Activated B cell treated with CpG ODN at 0.5 μM for 24 hours (primary cell): ENCODE measurements at places on chromosomes 13 and 19.

DNA sequence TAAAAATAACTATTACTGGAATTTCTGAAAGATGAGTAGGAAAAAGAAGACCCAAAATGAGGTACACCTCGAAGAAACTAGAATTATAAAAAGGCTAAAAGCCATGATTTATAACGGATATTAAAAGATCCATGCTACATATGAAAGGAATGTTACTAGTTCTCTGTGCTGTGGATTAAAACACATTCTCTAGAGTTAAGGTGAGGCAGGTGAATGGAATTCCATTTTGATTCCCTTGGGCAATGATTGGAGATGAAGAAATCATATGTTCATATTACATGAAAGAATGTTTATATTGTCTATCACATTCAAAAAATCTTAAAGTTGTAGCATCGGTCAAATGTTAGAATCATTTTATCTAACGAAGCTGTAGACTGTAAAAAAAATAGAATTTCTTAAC, 783.7 kb downstream of the PCDH9 start:
- DNase-seq = no peak

- no peak for DNase-seq
Measured at GRCh38 chr13:25765266-25765665, 286.6 kb downstream of the SHISA2 start.

- no peak for DNase-seq
Measured at GRCh38 chr13:39682310-39682709, 26.8 kb downstream of the COG6 start.

DNA sequence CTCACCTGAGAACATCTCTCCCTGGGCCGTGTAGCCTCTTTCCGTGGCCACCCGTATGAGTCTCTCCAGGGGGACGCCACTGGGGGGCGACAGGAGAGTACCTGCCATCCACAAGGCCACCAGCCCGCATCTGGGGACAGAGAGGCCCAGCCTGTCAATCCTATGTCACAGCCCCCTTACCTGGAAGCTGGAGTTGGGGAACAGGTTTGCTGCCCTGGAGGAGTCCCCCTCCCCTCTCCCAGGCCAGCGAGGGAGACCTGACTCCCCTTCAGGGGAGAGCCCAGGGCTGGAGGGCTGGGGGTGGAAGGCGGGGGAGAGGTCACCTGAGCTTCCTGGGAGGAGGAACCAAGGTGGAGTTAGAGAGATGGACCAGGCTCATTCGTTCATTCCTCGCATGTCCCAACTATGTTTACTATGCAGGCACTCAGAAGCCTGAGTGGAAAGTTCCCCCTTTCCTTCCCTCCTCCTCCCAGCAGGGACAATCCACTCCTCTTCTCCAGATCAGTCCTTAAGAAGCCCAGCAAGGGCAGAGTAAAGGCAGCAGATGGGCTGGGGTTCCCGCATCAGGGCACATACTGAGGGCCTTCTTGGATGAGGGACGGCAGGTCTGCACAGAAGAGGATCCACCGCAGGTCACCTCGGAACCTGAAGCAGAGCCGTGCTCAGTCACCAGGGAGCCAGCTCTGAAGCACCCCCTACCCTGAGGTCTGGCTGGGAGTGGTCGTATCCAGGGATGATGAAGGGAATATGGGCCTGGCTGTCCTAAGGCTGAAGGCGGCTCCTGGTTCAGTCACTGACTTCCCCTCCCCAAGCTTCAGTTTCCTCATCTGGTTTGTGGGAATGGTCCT, 5.5 kb downstream of the ACTMAP start:
- DNase-seq = no peak

GRCh38 chr13:20400774-20401173, 124.9 kb downstream of the CRYL1 start:
- DNase-seq = no peak

DNA sequence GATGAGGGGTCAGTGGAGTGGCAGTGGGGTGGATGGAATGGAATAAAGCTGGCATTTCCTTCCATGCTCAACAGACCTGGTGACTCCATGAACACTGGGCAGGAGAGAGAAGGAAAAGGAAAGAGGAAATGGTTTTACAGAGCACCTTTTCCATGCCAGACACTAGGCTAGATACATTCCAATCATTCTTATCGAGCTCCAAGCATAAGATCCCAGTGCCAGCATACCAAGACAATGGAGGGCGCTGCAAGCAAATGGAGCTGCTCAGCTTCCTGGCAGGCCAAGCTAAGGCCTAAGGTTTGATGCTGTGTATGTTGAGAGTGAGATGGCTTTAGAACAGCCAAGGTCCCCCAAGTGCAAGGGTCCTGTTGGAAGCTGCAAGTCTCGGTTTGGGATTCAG, 113.2 kb downstream of the HSPH1 start:
- no peak for DNase-seq

GRCh38 chr19:45882652-45883585, 3.0 kb downstream of the IRF2BP1 start:
- DNase-seq = peak; percentile 76

DNA sequence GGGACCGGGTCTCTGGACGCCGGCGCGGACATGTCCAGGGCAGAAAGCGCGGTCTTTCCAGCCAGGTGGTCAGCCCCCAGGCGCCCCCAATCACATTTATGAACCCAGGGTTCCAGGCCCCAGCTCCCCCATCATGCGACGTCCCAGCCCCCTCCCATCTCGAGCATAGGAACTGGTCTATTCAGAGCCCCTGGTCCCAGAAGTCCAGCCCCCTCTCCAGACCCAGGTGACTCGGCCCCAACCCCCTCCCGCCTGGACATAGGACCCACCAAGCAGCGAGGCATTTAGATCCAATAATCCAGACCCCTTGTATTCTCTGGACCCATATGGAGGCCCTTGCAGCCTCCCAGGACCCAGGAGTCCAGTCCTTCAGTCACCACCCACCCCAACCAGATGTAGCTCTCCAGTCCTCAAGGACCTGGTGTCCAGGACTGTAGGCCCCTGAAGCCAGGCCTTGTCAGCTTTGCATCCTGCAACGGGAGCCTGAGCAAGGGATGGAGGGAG, 501 bp downstream of the APLP1 start:
- no peak for DNase-seq

DNA sequence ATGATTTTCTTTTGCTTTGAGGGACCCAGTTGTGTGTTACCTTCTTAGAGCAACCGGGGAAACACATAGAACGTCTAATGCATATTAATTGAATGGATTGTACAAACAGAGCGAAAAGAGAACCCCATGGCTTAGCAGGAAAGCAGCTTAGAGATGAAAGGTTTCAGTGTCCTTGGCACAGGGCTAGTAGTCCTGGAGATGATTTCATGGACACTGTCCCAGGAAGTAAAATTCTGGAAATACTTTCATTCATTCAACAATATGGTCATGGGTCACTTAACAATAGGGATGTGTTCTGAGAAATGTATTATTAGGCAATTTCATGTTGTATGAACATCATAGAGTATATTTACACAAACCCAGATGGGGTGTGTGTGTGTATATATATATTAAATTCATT, 9.7 kb upstream of the FUT2 start:
- DNase-seq = no peak

DNA sequence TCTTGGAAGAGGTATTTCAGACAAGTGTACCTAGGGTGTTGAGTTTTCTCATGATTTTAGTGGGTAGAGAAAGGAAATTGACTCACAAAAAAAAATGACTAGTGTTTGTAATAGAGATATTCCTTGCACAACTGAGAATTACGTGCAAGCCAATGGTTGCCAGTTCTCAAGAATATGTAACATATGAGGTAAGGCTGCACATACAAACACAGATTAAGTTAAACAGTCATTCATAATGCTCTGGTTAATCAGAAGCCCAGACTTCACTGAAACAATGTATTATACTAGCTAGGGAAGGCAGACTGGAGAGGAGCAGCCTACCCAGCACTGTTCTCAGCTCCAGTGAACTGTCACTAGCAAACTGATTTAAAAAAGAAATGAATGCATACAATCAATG, 418.3 kb downstream of the DIAPH3 start:
- no peak for DNase-seq

- DNase-seq = no peak
Measured at GRCh38 chr13:110431425-110432294, 124.6 kb downstream of the COL4A2 start.

GRCh38 chr13:101291206-101291605, 125.1 kb downstream of the NALCN start:
- DNase-seq = no peak

- DNase-seq = no peak
Measured at GRCh38 chr13:46165485-46166223, 16.3 kb downstream of the LCP1 start.

DNA sequence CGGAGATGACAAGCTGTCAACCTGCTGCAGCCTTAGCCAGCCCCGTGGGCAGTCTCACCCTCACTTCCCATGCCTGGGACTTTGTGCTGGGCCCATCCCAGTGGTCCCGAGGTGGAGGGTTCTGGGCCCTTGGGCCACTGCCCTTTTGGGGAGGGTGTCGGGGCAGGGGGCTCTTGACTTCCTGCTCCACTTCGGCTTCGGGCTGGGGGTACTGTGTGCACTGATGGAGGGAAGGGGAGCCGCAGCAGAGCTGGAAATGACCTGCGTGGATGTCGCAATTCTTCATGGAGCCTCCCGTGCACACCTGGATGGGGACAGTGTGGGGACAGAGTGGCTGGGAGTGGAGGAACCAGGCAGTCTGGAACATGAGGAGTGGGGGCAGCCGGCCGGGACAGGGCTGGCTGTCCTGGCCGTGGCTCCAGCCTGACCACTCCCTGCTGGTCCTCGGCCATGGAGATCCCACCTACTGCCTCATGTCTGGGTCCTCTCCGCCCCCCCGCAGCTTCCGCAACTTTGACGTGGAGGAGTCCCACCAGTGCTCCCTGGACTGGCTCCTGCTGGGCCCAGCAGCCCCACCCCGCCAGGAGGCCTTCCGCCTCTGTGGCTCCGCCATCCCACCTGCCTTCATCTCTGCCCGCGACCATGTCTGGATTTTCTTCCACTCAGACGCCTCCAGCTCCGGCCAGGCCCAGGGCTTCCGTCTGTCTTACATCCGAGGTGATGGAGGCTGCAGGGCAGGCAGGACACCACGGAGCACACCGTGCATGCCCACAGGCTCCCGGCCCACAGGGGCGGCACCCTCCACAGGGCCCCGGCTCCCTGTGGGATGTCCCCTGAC, 10.2 kb downstream of the LRP3 start:
- no peak for DNase-seq

DNA sequence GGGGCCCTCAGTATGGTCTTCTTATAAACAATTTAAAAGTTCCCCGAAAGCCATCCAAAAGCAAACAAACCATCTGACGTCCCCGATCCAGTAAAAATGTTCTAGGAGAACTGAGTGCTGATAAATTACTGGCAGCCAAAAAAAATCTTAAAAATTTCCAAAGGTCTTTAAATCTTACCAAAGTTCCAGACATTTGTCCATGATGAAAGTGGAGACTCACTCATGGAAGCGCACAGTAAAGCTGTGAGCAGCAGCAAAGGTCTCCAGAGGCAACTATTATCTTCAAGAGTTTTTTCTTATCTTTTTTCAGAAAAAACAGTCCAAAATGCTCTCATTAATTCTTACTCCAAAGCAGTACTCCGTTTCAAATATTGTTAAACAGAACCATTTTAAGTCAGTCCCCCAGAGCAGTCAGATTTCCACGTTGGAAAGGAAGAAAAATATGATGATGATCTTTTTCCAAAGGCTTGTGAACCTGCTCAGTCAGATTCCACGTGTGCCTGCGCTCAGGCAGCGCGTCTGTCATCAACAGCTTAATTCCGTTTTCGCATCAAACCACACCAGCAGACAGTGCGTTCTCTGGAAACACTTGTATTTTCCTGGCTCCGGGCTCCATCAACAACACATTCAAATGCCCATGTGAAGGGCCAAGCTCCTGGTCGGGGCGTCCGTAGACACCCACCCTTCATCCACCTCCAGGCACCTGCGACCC, 85.4 kb downstream of the COL4A1 start:
- DNase-seq = no peak

- DNase-seq = no peak
Measured at GRCh38 chr13:50993934-50994333, 84.3 kb downstream of the RNASEH2B start.

GRCh38 chr13:26133851-26134250, 82.0 kb upstream of the SHISA2 start:
- no peak for DNase-seq

GRCh38 chr19:51226067-51226466, 1.2 kb downstream of the CD33 start:
- no peak for DNase-seq

- DNase-seq = no peak
Measured at GRCh38 chr13:107379407-107380155, 811.6 kb upstream of the ARGLU1 start.

DNA sequence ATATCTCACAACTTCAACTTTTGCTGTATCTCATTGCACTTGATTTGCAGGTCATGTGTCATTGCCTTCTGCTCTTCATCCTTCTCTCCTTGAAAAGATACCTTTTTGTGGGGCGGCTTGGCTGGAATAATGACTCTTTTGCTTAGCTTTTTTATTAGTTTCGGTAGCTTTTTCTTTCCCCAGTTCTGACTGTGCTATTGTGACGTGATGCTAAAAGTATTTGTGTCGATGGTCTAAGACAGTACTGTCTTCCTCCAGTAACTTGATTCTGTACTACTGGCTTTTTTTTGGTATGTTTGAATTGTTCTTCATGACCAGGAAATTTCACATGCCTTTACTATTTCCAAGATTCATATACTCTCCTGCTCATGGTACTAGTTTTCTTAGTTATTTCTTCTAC, 63.1 kb downstream of the SLITRK1 start:
- DNase-seq = no peak

DNA sequence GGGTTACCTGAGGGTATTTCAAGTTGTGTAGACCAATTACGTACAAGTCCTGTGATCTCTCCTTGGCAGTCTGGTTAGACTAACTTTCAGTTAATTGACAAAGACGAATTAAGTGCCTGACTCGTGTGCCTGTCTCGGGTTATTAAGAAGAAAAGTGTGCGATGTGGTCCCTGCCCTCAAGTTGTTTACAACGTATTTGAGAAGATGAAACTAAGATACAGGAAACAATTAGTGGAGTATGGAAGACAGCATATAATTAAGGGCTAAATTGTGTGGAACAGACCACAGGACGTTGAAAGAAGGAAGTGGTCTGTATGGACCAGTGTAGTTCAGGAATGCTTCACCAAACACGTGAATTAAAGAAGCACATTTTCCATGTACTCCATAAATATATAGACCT, 49.2 kb downstream of the KLF5 start:
- DNase-seq = no peak

- DNase-seq = no peak
Measured at GRCh38 chr19:6272913-6273600, 6.7 kb downstream of the MLLT1 start.

GRCh38 chr13:34620074-34620850, 321.8 kb upstream of the NBEA start:
- DNase-seq = no peak

DNA sequence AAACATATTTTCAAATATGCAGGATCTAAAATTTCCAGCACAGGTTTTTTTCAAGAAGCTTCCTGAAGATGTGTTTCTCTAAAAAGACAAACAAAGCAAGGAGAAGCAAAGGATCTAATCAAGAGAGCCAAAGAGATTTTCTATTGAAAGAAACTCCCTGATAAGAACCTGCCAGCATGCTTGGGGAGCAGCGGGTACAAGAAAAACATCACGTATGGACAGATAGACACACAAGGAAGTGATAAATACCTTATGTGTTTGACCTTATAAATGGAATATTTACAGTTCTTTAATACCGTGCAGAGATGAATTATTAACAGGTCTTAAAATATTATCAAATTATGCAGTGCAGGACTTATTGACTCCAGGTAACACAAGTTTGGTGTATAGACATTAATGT, 562.1 kb downstream of the DACH1 start:
- no peak for DNase-seq

GRCh38 chr19:30744741-30745475, 372.7 kb downstream of the ZNF536 start:
- DNase-seq = no peak
